ENCODE measurements at places on chromosomes 6 and 20.

- DNase-seq = peak; percentile 58
Measured at GRCh38 chr20:59495894-59496510, 108.3 kb upstream of the PHACTR3 start.

- no peak for DNase-seq
Measured at GRCh38 chr6:129133770-129134192, 250.8 kb downstream of the LAMA2 start.

DNA sequence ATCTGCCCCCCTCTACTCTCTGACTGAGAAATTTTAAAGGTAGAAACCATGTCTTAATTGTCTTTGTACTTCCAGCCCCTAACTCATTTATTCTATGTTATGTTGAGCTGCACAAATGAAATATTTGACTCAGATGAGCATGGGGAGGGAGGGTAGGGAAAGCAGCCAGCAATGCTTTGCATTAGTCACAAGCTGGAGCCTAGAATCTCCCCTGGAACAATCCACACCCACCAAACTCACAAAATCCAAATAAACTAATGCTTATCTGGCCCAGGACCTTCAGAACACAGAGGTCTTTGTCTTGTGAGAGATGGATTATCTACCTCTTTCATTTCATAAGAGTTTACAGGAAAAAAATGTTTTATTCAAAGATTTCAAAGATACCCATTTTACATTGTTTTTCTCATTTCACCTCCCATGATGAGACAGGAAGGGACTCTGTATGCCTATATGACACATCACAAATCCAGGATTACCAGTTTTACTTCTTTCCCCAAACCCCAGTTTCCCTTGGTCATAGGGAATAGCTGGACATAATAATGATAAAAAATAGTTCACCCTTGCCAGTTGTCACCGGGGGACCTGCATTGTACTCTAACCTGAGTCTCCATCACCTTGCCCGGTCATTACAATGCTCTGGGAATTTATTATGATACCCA is 466.9 kb downstream of the KIF16B start:
- no peak for DNase-seq

GRCh38 chr20:47202733-47203667 is 153.5 kb downstream of the ZMYND8 start:
- DNase-seq = no peak

DNA sequence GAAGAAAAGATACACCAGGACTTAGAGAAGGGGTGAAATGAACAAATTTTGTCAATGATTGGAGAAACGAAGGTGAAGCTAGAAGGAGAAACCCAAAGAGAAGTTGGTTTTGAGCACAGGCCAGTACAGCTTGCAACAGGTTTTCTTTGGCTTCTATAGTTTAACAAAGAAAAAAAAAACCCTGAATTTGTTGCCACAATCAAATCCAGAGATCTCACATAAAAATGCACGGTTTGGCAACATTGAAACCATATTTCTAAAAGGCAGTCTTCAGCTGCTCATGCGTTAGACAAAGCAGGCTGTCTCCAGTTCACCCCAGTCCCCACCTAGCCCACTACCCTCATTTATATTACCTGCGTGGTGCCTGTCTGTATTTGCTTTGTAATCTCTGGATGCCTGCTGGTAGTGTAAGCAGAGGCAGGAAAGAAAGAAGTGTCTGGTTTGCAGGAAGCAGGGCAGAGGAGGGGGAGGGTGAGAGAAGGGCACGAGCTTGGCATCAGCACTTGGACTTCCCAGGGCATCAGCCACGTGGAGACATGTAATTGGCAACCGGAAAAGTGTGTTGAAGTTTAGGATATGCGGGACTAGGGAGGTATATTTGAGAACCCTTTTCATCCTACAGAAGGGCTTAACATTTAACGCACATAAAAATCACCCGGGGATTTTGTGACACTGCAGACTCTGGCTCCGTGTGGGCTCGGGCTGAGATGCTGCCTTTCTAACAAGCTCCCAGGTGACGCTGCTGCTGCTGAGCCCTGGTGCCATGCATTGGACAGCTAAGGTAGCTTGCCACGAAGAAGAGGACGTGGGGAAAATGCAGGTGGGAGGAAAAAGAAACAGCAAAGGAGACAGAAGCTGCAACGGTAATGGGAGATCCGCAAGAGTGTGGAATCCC is 14.4 kb downstream of the PFDN4 start:
- peak; percentile 27 for DNase-seq

DNA sequence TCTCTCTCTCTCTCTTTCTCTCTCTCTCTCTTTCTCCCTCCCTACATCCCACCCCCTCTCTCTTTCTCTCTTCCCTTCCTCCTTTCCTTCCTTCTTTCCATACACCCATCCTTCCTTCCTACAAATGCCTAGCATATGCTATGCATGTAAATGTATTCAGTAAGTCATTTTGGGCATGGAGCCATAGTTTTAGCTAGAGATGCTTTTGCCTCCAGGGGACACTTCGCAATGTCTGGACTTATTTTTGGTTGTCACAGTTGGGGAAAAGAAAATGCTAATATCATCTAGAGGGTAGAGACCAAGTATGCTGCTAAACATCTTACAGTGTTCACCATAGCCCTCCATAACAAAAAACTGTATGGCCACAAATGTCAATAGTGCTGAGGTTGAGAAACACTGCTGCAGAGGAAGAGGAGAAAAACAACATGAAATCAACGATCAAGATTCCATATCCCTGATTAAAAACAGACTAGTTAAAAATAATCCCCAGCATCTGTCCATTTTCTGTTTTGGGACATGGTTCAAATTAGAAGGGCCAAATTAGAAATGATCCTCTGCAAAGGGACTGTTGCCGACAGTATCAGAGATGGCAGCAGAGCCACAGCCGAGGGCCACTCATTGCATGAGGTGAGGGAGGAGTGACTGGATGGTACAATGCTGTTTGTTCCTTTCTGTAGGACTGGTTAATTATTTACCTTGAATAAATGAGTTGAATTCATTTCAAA is 152.7 kb downstream of the SH3BGRL2 start:
- no peak for DNase-seq

- no peak for DNase-seq
Measured at GRCh38 chr6:117494694-117495318, 12.3 kb downstream of the DCBLD1 start.

GRCh38 chr6:108260126-108260808 is 573 bp downstream of the SNX3 start:
- DNase-seq = peak; percentile 35

DNA sequence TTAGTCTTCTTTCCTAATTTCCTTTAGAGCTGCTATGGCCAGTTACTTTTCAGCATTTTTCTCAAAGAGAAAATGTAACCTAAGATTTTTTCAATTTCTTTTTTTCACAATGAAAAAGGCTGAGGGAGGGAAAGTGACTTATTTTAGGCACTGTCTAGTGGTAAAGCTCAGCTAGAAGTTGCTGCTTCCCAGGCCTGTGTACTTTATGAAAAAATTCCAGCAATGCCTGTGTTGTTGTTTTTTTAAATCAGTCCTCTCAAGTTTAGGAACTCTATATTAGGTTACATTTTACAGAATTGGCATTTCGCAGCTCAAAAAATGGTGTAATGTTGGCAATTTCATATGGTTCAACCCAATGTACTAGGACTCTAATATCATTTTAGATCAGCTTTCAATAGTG is 269.6 kb downstream of the ARID1B start:
- no peak for DNase-seq

GRCh38 chr20:50381771-50382593 is 128.2 kb upstream of the PTPN1 start:
- no peak for DNase-seq

DNA sequence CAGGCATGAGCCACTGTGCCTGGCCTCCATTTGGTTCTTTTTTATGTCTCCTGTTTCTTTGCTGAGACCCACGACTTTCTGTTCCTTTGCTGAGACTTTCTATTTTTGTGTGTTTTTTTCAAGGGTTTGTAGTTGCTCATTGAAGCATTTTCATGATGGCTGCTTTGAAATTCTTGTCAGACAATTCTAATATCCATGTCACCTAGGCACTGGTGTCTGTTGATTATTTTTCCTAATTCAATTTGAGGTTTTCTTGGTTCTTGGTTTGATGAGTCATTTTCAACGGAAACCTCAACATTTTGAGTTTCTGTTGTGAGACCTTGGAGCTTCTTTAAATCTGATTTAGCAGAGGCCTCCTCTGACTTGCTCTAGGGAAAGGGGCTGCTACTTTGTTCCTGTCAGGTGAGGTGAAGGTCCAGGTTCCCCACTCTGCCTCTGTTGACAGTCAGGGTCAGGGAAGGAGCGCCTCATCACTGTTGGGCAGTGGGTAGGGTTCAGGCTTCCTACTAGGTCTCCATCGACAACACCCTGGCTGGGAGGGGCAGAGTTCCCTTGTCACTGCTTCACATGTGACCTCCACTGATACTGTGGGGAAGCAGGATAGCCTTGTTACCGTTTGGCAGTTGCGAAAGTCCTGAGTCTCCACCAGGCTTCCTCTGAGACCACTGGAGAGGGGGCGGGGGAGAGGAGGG is 67.2 kb upstream of the RNF24 start:
- DNase-seq = no peak
